RKO (cell line): ENCODE measurements at places on chromosomes 11 and 22.

DNA sequence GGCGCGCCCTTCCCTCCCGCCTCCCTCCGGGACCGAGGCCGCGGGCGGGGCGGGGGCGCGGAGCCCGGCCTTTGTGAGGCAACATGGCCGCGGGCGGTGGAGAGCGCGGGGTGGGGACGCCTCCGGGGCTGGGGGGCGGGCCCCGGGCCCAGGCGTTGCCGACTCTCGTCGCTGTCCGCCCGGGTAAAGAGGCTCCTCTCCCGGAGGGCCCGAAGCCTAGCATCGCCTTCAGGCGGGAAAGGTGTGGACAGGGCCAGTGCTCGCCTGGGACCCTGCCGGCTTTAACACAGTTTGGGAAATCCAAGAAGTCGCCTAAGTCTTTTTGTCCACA lies 369 bp downstream of the DGCR8 start:
- DNase-seq: peak; percentile 40

DNA sequence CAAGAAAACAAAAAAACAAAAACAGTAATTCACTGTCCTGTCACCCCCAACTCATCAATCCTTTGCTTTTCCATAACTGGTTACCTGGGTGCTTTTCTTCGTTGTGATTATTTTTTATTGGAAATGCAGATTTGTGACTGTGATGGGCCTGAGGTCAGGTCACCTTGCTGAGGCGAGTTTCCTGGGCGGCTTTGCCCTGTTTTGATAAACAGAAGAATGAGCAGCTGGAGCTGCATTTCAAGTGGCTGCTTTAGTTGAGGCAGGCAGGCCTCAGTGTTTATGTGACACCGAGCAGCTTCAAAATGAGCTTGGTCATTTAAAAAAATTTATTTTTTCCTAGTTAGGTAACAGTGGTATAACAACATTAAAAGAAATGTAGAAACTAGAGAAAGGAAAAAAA lies 22.2 kb downstream of the PTPRJ start:
- DNase-seq: no peak

- no peak for DNase-seq
Observed at GRCh38 chr11:12195768-12196167, 85.4 kb downstream of the MICAL2 start.

DNA sequence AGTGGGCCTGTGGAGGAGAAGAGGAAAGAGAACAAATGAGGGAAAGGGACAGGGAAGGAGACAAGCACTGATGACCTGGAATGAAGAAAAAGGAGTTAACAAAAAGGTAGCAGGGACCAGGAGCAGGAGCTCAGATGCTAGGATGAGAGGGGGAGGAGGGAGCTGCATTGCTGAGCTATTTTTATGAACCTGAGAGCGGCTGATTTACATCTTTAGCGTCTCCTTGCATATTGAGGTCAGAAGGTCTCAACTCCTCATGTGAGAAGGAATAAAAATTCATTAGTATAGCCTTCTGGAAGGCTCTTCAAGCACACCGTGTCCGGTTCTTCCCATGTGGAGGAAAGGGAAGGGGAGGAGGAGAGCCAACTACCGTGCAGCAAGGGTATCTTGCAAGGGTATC lies 33.1 kb upstream of the LRRC55 start:
- DNase-seq: no peak

GRCh38 chr11:76756341-76756741 lies 26.8 kb upstream of the TSKU start:
- no peak for DNase-seq

DNA sequence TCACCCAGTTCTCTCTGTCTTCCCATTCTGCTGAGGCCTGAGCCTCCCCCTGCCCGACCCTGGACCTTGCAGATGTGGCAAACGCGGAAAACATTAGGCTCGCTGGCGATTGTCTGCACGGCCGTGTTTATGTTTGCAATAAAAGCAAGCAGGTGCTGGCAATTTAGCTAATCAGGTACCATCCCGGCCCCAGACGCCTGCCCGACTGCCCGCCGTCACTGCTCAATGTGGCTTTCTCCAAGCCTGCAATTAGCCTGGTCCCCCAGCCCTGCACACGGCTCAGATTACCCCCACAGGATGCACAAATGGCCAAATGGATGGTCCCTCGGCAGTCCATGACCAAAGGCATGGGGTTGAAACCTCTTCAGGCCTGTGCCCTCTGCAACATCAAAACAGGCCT lies 259.7 kb downstream of the MN1 start:
- DNase-seq: no peak

- DNase-seq: no peak
Observed at GRCh38 chr11:128965485-128965884, 22.8 kb upstream of the TP53AIP1 start.

GRCh38 chr22:44266796-44267760 lies 45.7 kb downstream of the SHISAL1 start:
- no peak for DNase-seq

GRCh38 chr22:28674121-28674563 lies 5.5 kb downstream of the TTC28 start:
- no peak for DNase-seq

DNA sequence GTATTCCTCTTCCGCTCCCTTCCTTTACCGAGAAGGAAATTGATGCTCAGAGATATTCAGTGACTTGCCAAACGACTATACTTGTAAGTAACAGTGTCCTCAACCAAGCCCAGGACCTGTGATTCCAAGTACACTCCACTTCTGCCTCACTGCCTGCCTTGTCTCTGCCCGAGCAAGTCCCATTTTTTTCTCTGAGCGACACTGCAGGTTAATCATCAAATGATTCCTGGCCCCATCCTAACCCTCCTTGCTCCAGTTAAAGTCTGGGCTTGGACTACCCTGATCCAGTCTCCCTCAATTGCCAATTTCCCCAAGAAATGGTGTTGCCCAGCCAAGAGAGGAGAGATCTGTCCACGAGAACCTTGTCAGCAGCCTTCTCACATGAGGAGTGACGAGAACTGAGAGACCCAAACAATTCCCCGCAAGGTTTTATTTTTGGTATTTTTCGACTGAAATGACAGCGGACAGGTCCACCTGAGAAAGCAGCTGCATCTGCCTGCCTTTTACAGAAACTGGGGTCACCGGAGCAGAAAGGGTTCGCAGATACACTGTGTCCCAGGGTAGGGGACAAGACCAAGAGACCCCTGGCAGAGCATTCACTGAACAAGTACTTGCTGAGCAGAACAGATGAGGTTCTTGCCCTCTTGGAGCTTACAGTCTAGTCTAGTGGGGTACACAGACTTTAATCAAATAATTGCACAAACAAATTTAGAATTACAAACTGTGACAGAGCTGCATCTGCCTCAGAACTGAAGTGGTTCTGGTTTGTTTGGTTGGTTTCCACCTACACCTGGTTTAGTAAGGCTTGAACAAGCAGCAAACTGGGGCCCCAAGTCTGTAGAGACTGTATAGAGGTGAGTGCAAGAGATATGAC lies 11.4 kb downstream of the POU2AF1 start:
- DNase-seq: no peak

GRCh38 chr11:120713296-120713695 lies 201.7 kb downstream of the GRIK4 start:
- DNase-seq: no peak

- DNase-seq: no peak
Observed at GRCh38 chr11:112247201-112247600, 13.5 kb downstream of the PLET1 start.

DNA sequence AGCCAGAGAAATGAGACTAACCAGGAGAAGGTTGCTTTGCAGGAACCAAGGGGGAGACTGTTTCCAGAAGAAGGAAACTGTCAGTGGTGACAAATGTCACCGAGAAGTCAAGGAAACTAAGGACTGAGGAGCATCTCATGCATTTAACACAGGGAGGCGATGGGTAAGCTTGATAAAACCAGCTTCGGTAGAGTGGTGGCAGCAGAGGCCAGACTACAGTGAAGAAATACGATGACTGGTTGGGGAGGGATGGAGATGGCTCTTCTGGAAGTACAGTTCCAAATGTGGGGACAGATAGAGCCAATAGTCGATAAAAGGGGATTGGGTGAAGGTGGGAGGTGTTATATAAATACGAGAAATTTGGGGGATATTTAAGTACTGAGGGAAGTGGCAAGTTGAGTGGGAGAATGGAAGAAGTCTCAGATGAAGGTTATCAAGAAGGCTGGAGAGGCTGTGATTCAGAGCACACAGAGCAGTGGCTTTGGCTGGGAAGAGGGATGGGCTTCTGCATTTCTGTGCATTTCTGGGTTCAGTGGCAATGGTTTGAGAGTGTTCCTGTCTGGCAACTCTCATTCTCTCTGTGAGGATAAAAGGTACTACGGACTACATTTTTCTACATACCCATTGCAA lies 29.2 kb downstream of the SC5D start:
- peak; percentile 5 for DNase-seq

- DNase-seq: no peak
Observed at GRCh38 chr22:48204296-48204695, 1441.8 kb downstream of the TBC1D22A start.

DNA sequence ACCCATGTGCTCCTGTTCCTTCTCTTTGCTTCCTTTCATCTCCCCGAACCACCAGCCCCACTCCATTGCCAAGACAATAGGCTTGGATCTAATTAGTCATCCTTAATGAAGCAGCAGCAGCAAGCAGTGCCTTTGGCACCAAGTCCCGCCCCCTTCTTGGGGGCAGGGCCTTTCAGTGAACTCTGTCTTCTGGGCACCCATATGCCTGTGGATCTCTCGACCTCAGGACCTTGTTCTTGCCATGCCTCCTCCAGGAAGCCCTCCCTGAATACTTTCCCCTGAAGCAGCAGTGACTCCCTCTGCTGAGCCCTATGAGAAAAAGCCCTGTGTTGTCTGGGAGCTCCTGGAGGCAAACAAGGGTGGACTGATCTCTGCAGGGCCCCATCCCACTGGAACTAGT lies 32.1 kb downstream of the ARHGEF17 start:
- DNase-seq: peak; percentile 19

DNA sequence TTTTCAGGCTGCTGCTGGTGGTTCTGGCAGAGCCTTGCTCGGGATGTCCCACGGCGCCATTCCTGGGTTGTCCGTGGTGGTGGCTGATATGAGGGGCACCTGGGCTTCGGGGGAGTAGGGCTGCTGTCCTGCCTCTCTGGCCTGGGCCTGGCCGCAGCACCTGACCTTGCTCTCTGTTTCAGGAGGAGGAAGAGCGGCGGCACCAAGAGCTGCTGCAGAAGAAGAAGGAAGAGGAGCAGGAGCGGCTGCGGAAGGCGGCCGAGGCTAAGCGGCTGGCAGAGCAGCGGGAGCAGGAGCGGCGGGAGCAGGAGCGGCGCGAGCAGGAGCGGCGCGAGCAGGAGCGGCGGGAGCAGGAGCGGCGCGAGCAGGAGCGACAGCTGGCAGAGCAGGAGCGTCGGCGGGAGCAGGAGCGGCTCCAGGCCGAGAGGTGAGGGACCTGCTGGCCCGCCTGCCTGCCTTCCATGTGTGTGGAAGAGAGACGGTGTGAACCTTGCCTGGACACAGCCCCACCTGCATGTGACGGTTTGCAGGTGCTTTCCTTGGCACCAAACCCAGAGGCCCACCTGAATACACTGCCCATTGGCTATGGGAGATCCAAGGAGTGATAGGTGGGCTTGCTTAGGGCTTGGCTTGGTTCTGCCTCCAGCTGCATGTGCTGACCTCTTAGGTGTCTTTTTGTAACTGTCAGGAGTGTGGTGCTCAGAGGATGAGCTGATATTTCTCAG lies 22.8 kb downstream of the INCENP start:
- no peak for DNase-seq

DNA sequence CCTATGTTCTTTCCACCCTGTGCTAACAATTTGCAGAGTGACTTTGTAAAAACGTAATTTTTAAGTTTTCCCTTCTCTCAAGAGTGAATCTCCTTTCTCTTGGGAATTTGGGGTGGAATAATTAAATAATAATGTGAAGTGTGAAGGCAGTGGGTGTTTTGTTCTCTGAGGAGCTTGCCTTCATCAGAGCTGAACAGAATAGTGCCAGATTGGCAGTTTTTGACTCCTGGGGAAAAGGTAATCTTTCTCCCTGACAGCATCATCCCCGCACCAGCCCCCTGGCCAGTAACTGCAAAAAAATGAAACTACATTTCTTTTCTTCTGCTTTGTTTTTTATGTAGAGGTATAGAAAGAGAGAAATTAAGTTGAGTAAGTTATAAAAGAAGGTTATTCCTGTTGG lies 59.9 kb downstream of the MUC15 start:
- no peak for DNase-seq

- DNase-seq: no peak
Observed at GRCh38 chr22:49348631-49349030, 479.0 kb downstream of the BRD1 start.

DNA sequence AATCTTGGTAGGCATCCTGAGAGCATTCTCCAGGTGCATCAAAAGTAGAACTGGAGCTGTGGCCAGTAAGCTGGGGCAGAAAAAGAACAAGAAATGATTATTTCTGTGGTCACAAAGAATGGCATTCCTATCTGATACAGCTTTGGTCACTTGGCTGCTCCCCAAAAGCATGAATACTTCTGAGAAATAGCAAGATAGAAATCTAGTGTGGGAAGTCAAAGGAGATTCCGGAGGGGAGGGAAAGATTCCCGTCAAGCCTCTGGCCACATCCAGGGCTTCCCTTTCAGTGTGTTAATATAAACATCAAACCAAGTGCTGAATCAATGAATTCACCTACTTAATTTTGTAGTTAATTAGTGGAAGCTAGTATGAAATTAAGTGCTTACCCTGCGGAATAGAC lies 1185.4 kb downstream of the LRRC4C start:
- no peak for DNase-seq

DNA sequence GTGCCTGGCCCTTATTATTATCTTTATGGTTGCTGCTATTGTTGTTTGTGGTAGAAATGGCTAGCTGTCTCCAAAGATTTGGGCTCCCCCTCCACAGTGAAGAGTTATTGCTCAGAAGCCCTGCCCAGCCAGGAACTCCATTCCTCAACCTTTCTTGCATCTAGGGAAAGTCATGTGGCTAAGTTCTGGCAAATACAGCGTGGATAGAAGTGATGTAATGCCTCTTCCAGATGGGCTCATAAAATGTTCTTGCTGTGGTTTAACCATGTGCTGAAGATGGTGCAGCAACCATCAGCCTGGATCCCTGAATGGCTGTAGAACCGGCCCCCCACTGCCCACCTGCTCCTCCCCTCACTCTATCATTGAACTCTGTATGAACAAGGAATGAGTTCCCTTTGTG lies 203.5 kb upstream of the E2F8 start:
- DNase-seq: no peak

DNA sequence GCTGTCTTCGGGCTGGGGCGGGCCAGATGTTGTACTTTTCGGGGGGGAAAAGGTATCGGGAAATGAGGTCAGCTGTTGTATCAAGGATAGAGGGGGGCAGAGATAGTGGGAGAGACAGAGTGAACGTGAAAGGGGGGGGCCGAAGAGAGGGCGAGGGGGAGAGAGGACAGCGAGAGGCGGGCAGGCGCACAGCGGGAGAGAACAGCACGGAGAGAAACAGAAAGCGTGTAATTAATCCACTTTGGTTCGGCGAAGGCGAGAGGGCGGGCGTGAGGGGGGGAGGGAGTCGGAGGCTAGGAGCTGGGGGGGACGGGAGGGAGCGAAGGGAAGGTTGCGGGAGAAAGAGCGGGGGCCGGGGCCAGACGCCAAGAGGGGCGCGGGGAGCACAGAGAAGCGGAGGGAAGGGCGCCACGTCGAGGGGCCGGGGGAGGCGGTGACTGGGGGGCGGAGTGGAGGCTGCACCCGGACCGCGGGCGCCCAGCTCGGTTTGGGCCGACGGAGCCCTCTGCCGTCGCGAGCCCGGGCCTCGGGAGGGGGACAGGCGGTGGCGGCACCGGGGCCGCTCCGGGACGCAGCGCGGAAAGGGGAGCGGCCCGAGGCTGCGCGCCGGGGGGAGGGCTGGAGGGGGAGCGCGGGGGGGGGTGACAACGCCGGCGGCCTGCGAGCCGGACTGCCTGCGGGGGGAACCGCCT lies 612 bp downstream of the IGF2 start:
- DNase-seq: no peak
